ENCODE measurements at places on chromosomes 7 and 10. TPM values are rescaled to one million over a fixed set of nuclear protein-coding genes. Genes with fewer than 3 reads are reported as not detected.

DNA sequence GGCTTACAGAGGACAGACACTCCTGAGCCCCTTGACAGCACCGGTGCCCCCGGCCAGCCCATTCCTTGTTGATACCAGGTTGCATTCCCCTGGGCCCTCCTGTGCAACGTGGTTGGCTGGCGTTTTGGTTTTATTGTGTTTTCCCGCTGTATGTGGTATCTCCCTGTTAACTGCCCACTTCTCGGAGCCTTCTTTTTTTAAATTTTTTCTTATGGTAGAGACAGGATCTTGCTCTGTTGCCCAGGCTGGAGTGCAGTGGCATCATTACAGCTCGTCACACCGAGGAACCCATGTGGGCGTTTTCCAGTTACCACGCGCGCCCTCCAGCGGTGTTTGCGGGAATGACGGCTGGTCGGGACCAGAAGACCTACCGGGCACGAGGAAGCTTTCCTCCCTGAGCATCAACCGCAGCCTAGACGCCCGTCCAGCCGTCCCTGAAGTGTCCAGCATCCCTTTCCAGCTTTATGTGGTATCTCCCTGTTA lies 16.9 kb upstream of the ZFAND2A start:
- no peak for DNase-seq

- DNase-seq, result no peak
These were observed 92.2 kb upstream of the EFCAB10 start for GRCh38 chr7:105673367-105674084.

DNA sequence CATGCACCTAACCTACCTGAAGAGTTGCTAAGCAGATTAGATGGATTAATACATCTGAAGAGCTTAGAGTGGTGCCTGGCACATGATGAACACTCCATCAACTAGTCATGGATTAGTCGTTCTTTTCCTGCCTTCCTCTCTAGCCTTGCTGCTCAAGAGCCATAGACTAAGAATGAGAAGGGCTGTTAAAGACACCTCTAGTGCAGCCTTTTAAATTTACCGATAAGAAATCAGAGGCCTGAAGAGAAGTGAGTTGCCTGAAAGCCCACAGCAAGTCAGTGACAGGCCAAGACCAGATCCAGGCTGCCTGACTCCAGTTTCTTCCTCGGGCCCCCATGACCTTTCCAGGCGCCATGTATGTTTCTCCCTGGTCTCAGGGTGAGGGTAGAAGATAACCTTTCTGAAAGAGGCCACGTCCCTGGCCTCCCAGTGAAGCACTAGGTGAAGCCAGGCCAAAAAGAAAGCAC lies 6.5 kb downstream of the TSPAN15 start:
- no peak for DNase-seq

The MEST gene
- 406 TPM for polyA plus RNA-seq

The GIMAP1 gene
- 6.7 TPM for polyA plus RNA-seq

The RAMP3 gene
- 18.4 TPM for polyA plus RNA-seq

The TEX36 gene
- not detected for polyA plus RNA-seq

- no peak for DNase-seq
These were observed 11.8 kb upstream of the OPN4 start for GRCh38 chr10:86642499-86642898.

The HOXA4 gene
- 32.3 TPM for polyA plus RNA-seq

DNA sequence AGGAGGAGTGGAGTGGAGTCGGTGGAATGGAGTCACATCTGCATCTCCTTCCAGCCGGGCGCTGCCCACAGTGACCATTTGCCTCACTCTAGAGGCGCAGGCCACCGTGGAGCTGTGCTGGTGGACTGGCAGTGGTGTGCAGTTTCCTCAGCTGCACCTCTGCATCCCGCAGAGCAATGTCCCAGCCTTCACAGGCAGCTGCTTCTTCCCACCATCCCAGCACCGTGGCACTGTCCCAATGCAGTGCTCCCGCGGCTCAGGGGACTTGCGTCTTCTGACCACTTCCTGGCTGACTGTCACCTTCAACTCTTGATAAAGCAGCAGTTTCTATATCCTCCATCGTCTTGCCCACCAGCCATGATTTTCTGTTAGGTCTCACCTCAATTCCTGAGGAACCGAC lies 90.3 kb upstream of the SFMBT2 start:
- DNase-seq, result no peak

- no peak for DNase-seq
These were observed 21.1 kb downstream of the TMEM270 start for GRCh38 chr7:73882047-73882402.

The TWIST1 gene
- 0.90 TPM for polyA plus RNA-seq

GRCh38 chr7:51070151-51070550 lies 246.5 kb downstream of the COBL start:
- DNase-seq, result no peak

DNA sequence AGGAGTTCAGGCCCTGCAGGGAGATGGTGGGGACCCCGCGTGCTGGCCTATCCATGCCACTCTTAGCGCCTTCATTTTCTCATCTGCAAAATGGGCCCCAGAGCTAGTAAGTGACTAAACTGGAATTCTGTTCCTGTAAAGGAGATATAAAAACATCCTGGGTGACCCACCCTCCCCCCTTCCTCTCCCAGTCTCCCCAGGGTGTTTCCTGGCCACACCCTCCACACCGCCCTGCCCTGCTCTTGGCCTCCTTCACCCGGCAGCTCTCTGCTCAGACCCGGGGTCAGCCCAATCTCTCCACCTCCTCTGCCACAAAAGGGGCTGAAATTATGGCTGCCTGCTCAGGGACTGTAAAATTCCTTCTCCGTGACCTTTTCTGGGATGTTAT lies 70.7 kb downstream of the C10orf105 start:
- no peak for DNase-seq

DNA sequence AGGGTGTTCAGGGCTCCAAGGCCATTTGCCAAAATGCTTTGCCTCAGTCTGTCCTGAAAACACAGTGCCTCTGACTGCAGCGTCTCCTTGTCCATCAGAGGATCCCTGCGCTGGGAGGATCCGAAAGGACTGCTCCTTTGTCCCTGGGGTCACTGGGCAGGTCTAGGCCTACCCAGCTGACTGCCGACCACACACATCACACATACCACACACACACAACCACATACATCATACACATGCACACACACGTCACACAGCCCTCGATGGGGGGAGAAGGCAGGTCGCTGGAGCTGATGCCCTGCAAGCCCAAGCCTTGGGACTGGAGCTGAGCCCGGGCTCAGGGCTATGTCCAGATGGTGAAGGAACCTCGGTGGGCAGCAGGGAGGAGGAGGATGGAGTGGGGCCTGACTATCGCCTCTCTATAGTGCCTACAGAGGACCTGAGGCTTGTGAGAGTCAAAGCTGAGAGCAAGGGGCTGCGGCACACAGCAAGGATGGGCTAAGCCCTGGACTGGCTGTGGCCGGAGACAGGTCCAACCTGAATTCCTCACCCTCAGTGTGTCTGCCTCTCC lies 29.1 kb downstream of the GPRIN2 start:
- no peak for DNase-seq
